ENCODE measurements at places on chromosomes 11 and 22. TPM values are rescaled to one million over a fixed set of nuclear protein-coding genes. Genes with fewer than 3 reads are reported as not detected.
A peak's percentile ranks its signal among the peaks of the same experiment; 100 is the strongest.

The PTPRCAP gene
- total RNA-seq = not detected

DNA sequence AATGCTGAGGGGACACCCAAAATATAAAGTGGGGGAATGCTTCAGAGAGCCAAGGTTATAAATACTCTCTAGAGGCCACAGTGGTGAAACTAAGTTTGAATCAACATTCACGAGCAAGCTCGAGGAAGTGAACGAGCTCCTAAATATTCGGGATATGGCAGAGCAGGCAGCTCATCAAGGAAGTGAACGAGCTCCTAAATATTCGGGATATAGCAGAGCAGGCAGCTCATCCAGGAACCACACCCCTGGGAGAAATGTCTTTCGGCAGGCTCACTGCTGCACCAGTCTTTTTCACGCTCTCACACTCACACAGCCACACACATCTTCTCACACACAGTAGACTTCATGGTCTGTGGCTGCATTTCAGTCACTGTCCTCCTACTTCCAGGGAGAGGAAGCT is 787.5 kb downstream of the OPCML start:
- no peak for DNase-seq

The APOA5 gene
- total RNA-seq = 0.25 TPM

DNA sequence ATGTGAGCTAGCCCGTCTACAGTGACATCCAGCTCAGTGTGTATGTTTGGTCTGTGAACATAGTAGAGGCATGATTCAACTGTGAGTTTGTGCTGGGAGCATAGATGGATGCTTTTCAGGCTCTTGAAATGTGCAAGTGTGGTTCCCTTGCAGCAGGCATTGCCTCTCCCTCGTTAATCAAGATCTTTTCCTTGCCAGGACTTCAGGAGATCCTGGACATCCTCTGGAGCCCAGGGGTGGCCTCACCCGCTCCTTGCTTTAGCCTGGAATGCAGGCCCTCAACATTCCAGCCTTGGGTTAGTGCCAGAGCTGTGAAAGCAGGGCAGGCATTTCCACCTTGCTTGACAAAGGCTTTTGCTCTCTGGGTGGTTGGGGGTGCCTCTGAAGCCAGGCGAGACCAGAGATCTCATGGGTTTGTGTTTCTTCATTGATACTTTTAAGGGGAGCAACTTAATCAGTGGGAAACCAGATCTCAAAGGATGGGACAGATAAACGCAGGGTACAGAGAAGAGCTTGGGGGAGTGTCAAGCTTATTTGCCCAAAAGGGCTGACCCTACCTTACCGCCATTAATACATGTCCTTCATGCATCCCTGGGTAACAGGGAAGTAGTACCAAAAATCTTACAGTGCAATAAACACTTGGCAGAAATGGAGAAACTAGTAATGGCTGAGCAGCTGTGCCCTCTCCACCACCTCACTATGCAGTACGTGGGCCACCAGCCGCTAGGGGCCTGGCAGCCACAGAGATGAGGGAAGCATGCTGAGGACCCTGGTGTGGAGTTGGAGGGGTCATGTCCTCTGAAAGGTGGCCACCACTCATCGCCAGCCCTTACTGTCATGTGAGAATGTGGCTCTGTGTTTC is 72.1 kb downstream of the PTPRJ start:
- DNase-seq = peak; percentile 24

DNA sequence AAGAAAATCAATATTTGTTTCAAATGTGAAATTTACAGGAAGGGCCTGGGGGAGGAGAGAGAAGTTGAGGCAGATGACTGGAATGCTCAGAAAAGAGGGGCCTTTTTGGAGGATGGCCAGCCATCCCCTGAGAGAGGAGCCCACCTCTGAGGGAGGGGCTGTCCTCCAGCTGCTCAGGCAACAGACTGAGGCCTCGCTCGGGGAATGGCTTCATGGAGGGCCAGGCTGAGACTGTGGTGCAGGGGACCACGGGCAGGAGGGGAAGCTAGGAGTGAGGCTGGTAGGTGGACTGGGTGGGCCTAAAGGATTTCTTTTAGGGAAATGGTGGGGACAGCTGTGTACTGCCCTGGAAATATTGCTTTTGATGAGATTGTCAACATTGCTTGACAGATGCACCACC is 73.5 kb upstream of the CADM1 start:
- DNase-seq = no peak

- no peak for DNase-seq
Measured at GRCh38 chr11:126308271-126308671, 4.4 kb downstream of the DCPS start.

DNA sequence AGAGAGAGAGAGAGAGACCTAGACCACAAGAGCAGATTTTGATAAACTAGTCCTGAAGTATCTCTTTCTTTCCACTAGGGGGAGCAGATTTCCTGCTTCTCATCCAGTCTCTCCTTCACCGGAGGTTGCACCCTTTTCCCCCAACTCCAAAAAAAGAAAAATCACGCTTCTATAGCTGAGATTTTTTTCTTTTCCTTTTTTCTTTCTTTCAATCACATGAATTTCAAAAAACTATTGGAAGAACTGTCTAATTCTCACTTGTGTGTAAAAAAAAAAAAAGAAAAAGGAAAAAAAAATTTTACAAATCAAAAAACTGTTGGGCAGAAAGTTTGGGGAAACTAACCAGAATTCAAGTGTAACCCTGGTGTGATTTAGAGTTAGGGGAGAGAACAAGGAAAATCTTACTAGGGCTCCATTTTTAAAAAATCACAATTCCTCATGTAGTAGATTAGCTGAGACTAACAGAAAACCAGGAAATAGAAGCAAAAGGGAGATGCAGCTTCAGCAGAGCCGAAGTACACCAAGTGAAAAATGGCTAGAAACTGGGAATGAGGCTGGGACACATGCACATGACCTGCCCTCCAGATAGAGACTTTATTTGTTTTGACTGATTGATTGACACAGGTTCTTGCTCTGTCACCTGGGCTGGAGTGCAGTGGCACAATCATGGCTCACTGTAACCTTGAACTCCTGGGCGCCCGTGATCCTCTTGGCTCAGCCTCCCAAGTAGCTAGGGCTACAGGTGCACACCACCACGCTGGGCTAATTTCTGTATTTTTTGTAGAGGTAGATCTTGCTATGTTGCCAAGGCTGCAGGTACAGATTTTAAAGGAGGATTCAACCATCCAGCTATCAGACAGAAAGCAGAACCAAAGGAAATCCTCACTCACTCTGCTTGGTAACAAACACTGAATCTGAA is 27.1 kb downstream of the SDHD start:
- DNase-seq = peak; percentile 58
